ENCODE measurements at places on chromosomes 3 and 15.
A peak's percentile ranks its signal among the peaks of the same experiment; 100 is the strongest.

GRCh38 chr3:161386991-161387770 is 15.9 kb upstream of the SPTSSB start:
- DNase-seq = no peak

DNA sequence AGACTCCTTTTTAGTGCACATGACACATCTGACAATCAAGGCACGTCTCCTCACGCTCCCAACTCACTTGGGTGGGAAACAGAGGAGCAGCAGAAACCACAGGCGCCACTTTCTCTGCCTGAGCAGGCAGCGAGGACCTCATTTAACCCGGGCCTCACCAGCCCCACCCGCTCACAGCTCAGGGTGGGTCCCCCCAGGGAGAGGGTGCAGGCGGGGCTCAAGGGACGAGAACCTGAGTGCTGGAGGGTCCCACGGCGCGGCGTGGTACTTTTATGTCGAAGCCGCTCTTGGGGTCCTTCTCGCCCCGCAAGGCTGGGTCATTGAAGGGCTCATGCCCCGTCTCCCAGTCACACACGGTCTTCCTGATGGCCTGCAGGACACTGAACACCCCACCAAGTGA is 62.6 kb downstream of the CYFIP1 start:
- DNase-seq = no peak

- DNase-seq = no peak
Measured at GRCh38 chr3:33152363-33153360, 38.8 kb downstream of the CRTAP start.

GRCh38 chr15:92870010-92870591 is 30.0 kb upstream of the CHD2 start:
- peak; percentile 36 for DNase-seq

DNA sequence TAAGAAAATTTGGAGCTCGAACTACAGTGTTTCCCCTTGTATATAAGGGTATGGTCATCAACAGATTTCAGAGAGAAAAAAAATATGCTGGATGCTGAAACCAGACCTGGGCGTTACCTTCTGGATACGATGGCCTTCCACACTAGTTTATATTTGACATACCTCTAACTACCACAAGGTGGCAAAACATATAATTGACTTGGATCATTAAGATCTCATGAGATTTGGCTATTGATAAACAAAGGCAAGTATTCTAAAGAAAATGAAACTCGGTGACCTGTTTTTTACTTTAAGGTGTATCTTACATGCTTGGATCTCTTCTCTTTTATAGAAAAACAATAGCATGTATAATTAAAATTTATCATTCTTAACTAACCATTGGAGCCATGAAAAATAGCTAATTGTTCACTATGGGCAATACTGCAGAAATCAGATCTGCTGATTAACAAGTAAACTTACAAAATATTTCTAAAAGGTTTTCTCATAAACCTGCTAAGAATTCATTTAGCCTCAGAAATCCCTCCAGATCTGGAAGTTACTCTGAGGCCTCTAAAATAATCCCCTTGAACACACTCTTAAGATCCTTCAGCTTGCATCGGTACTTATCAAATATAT is 300.6 kb upstream of the KCNH8 start:
- DNase-seq = no peak

GRCh38 chr3:103653996-103654395 is 1219.2 kb downstream of the ZPLD1 start:
- DNase-seq = no peak

GRCh38 chr3:64708456-64708855 is 20.7 kb upstream of the ADAMTS9 start:
- DNase-seq = no peak

GRCh38 chr3:142576792-142577191 is 1.7 kb downstream of the ATR start:
- DNase-seq = no peak

- no peak for DNase-seq
Measured at GRCh38 chr15:41512940-41513505, 604 bp downstream of the LTK start.

DNA sequence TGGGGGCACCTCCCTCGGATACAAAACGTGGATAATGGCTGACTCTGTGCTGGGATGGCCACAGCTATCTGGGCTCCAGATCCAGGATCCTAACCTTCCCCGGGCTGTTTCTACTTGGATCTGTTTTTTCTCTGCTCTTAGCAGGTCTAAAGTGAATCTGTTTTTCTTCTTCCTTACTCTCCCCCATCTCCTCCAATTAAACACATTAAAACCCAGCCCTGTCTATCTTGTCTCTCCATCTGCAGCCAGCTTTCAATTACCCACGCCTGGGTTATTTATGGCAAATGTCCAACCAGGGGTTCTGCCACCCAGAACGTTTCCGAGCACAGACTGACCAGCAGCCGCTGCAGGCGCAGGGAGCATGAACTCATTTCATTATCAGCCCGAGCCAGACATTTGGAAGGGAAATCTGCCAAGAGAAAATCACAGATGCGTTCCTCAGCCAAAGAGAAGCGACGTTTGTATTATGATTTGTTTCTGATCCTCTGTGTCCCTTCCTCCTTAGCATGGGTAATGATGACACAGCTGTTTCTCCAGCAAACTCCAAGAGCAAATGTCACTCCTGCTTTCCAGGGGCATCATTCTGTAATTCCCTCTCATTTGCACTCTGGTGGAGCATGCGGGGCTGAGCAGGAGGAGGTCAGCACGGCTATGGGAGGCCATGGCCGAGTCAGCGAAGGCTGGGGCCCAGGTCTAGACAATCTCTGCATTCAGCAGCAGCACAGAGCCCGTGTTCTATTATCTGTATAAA is 42.0 kb downstream of the UMPS start:
- DNase-seq = no peak

DNA sequence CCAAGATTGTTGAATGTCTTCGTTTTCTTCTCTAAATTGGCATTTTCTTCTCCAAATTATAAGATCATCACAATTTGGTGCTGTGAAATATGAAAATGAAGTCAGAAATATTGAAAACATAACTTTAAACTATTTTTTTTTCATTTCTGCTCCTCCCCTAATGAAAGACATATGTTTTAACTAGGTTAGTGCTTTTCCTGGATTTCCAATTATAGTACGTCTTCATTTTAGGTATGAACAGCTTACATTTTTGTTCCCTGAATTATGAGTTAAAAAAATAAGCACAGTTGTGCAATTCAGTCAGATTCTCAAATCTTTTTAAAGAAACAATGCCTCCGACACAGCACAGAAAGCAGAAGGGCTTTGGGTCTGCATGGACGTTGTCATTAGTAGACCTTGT is 83.5 kb upstream of the CFAP20DC start:
- no peak for DNase-seq

DNA sequence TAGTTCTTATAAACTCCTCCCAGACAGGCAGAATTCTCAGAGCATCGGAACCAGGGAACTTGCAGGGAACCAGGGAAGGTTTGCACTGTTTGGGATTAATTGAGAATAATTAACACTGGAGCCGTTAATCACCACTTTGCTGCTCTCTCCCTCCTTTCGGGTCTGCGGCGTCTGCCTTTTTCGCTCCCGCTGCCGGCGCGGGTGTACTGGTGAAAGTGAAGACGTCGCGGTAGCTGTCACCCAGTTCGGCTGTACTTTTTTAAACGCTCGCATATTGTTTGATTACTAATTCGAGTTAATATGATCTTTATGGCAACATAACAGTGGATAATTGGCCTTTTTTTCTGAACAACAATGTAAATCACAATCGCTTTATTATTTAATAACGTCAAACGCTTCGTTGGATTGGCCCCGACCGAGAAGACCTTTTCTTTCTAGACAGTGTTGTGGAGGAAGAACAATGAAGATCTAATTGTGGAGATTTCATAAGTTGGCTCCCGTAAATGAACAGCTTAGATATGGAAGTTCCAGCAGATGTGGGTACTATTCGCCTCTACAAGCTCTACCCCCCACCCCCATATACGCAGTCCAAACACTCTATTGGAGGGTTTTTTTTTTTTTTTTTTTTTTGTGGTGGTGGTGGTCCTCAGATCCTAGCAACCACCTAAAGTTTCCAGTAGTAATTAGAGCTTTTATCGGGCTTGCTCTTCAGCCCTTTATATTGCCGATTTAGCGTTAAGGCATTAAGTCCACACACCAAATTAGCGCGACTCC is 12.7 kb downstream of the SOX2 start:
- DNase-seq = no peak

DNA sequence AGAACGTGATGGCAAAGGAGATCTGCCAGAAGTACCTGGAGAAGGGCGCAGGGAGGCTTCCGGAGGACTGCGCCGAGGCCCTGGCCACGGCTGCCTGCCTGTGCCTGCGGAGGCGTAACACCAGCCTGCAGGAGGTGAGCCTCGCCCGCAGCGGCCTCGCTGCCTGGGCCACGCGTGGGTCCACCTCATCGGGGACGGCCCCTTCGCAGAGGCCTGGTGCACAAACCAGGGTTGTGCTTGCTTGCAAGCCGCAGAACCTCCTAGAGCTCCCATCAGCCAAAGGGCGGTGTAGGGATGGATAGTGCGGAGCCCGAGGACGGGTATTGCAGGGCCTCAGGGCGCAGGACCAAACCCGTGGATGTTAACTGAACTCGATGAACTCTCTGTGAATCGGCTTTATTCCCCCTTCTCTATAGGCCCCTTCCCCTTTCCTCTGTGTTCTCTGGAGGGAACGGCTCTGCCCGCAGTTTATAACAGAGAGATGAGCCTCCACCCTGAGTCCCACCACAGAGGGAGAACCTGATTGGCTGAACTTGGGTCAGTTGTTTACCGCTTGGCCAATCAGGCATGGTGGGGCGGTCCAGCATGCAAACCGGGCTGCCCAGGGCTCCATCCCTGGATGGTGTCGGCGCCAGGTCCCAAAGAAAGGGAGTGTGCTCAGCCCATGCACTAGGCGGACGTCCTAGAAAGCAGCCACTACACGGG is 13.6 kb upstream of the TATDN2 start:
- no peak for DNase-seq

GRCh38 chr3:51539291-51539941 is 897 bp downstream of the RAD54L2 start:
- no peak for DNase-seq

GRCh38 chr3:29465836-29466235 is 185.0 kb downstream of the RBMS3 start:
- no peak for DNase-seq

GRCh38 chr3:54917174-54917573 is 10.7 kb downstream of the LRTM1 start:
- DNase-seq = no peak

GRCh38 chr15:73141216-73141900 is 89.1 kb downstream of the NEO1 start:
- DNase-seq = no peak

- no peak for DNase-seq
Measured at GRCh38 chr15:77075528-77075927, 4.6 kb upstream of the TSPAN3 start.

DNA sequence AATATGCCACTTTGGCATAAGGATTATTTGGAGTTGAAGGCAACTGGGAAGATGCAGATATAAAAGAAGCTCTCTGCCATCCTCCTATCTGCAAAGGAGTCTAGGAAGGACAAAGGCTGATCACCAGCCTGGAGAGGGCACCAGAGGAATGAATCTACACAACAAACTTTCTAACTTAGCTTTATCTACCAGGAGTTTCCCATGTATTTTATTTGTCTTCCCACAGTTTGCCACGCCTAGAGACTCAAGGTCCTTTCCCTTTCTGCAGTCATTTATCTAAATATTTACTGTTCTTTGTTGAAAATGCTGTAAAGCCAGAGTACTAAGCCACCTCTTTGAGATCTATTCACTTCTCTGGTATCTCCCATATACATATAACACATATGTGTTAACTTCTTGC is 32.2 kb downstream of the GPR176 start:
- DNase-seq = no peak

GRCh38 chr15:84863565-84864443 is 20.7 kb upstream of the SLC28A1 start:
- no peak for DNase-seq

GRCh38 chr3:173747427-173747826 is 349.9 kb downstream of the NLGN1 start:
- no peak for DNase-seq

- DNase-seq = peak; percentile 26
Measured at GRCh38 chr15:68658641-68659358, 80.0 kb downstream of the CORO2B start.

- peak; percentile 52 for DNase-seq
Measured at GRCh38 chr3:45320986-45321385, 67.4 kb upstream of the LARS2 start.

DNA sequence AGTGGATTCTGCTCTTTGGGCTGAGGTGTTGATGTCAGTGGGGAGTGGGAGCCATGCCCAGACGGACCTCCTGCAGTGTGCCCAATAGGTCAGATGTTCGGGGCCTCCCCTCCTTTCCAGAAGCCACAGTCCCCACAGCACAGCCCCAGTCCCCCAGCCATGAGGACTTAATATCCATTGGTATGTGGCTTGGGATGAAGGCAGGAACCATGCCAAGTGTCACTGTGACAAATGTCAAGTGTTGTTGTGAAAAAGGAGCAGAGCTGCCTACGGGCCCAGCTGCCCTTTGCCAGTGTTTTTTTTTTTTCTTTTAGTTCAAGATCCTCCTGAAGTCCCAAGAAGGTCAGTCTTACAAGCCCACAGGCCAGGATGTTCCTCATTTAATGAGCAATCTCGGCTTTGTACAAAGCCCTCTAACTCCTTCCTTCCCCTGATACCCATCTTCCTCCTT is 12.2 kb downstream of the SEMA3G start:
- peak; percentile 67 for DNase-seq

DNA sequence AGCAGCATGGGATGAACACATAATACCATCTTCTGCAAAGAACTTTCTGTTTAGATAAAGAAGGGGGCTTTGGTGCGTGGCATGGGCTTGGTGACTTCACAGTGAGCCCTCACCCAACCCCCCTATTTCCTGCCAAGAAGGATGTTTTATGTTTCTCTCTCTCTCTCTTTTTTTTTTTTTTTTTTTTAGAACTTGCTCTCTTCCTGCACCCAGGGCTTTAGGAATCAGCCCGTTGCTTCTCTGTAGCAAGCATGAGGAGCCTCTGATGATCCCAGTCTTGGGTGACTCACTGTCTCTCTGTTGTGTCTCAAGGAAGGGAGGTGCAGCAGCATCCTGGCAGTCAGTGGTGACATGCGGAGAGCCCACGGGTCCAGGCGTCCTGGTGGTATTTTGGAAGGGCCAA is 49.1 kb downstream of the CCK start:
- DNase-seq = no peak

DNA sequence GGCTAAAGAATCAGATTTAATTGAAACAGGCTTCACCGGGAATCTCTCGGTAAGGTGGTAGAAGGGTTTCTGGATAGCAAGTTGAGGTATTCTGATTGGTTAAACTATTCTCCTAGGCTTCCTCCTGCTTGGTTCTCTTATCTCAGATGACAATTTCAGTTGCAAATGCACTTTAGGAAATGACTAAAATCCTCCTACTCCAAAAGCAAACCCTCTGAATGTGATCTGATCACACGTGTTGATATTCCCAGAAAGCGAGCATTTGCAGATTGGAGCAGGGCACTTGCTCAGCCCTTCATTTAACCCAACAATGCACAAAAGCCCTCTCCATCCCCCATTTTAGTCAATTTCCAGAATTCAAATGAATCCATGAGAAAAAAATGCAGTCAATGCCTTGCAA is 55.6 kb upstream of the ICE2 start:
- DNase-seq = no peak

DNA sequence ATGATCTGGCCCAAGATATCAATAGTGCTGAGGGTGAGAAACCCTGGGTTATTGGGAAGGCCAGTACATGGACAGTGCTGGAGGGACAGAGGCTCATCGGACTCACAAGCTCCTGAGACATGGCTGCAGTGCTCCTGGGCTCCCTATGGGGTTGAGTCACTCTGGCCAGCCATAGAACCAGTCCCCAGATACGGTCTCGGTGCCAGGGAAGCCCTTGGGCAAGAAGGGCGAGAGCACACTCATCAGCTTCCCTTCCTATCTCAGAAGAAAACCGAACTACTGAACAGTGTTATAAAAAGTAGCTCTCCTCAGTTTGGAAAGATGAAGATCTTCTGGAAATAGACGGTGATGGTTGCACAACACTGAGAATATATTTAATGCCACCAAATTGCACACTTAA is 34.4 kb downstream of the POC1A start:
- DNase-seq = no peak

All from coronary artery (tissue), 2 donors.